ENCODE measurements at places on chromosomes 11 and 22. TPM values are rescaled to one million over a fixed set of nuclear protein-coding genes. Genes with fewer than 3 reads are reported as not detected.

DNA sequence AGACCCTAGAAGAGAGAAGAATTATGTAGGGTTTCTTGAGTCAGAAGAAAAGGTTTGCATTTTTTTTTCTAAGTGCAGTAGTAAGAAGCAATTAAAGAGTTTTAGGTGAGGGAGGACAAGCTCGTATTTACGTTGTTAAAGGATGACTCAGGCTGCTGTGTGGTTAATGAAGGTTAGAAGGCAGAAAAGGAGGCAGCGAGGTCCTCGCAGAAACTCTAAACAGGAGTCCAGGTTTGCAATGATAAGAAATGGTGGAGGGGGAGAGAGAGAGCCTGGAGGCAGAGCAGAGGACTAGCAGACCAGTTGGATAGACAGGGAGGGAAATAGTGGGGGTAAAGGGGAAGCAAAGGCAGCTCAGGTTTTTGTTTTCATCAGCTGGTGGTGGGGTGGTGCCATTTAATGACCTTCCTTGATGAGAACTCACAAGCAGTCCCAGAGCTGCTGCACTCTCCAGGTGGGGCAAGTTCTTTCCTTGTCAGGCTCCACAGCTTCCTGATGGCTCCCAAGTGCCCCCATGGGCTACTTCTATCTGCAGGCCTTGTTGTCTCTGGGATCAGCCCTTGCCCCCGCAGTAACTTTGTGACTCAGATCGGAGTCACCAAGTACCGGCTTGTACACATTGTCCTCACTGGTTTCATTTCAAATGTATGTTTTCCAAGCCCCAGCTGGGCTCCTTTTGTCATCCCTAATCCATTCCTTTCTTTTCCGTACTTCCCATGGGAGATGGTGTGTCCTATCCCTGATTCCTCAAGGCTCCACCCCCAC is 8.3 kb upstream of the INSC start:
- no peaks in the 10 kb centered on the region for H3K4me1 ChIP-seq
- H3K27ac ChIP-seq = no peak overlapping the region

DNA sequence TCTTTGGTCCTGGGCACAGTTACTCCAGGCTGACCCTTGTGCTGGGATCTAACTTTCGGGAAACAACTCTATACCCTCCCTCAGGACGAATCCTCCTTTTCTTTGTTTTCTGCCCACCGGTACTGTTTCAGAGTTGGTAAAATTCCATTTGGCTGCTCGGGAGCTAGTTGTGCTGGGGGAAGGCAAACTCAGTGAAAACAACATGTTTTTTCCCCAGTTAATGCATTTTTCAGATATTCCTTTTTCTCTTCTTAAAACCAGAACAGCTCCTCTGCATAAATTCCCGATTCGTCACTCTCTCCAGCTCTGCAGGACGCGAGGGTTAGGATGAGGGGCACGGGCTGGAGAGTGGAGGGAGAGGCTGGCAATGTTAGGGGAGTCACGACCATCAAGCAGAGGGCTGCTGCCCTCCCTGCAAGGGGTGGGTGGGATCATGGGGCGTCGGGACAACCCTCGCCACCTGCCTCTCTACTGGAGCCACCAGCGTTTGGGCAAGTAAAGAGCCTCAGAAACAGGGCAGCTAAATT is 31.3 kb downstream of the LRRC10B start:
- no peak overlapping the region for H3K4me3 ChIP-seq
- no peaks in the 10 kb centered on the region for H3K4me1 ChIP-seq
- peaks cover 11% of the 10 kb centered on the region for H3K27me3 ChIP-seq
- DNase-seq = no peak
- H3K27ac ChIP-seq = no peak overlapping the region

Gene CCDC157
- 2.2 TPM for total RNA-seq

Gene CATSPERZ
- not detected for total RNA-seq

Gene LARGE1
- total RNA-seq = 0.31 TPM

All from activated CD8-positive, alpha-beta T cell treated with anti-CD3 and anti-CD28 coated beads for 36 hours (primary cell).